NCI-H1092 treated with DMSO at 0.1 percent for 48 hours (cell line): ENCODE measurements at places on chromosomes 3 and 15.
A peak's percentile ranks its signal among the peaks of the same experiment; 100 is the strongest.

DNA sequence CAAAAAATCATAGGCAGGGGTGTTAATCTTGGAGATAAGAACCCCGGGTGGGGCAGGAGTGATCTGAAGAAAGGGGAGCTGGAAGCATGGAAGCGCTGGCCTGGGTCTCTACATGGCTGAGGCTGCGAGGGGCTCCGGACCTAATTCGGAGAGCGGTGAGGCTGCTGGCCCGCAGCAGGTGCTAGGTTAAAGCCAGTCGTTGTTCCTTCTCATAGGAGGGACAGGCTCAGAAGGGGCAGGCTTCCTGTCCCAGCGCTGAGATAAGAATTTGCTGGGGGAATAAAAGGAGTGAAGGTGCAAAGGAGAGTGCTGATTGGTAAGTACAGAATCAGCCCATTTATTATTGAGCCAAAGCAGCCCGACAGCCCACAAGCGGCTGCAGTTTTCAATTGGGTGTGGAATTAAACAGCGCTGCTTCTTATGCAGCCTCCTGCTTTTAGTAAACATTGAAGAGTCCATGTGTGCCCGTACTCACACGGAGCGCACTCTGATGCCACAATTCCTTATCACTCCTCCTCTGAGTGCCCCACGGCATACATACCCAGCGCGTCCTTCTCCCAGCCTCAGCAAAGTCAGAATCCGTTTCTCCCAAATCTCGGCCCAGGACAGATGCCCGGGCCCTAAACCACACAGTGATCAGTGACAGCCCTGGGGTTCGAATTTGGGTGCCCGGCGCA lies 17.1 kb downstream of the CHST13 start:
- no peak for DNase-seq

DNA sequence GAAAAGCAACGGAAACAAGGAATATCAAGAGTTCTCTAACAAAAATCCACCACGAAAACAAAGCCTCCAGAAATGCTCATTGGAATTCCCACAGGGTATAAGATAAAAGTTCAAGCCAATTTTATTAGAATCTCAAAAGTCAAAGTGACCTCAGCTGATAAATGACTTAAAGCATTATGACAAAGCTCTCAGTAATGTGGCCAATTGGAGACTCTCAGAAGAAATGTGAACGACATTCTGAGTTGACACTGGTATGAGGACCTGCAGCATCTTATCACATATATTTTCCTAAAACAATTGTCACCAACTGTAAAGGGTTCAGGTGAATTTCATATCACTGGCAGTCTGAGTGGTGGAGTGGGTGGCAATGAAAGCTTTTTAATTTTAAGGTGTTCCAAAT lies 199.1 kb downstream of the FOXP1 start:
- no peak for DNase-seq

- no peak for DNase-seq
Measured at GRCh38 chr15:85772668-85773067, 22.1 kb downstream of the KLHL25 start.

GRCh38 chr15:50888054-50888453 lies 20.4 kb upstream of the AP4E1 start:
- DNase-seq = no peak

DNA sequence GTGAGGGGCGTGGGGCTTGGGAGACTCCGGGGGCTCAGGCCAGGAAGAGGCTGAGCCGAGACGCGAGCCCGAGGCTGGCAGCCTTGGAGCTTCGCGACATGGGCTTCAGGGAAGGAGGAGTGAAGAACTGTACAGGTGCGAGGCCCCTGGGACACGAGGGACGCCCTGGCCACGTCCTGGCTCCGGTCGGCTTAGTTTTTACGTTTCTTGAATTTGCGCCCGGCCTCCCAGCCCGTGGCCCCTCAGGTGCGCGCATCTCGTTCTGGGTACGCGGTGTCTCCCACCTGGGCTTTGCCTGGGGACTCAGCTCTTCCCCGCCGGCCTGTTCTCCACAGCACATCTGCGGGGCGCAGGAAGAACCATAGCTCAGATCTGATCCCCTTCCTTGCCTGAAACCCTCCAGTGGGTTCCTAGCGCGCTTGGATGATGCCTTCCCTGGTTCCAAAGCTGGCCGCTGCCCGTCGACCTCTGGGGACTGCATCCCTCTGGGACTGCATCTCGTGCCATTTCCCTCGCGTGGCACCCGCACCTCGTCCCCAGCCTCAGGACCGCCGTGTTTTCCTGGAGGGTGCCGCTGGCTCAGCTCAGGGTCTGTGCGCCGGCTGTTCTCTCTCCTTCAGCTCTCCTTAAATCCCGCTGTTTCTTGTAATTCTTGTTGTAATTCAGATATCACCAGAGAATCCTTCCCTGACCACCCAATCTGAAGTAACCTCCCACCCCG lies 614 bp downstream of the CHCHD6 start:
- DNase-seq = peak; percentile 22

- DNase-seq = no peak
Measured at GRCh38 chr15:23912191-23912590, 225.1 kb upstream of the NDN start.

DNA sequence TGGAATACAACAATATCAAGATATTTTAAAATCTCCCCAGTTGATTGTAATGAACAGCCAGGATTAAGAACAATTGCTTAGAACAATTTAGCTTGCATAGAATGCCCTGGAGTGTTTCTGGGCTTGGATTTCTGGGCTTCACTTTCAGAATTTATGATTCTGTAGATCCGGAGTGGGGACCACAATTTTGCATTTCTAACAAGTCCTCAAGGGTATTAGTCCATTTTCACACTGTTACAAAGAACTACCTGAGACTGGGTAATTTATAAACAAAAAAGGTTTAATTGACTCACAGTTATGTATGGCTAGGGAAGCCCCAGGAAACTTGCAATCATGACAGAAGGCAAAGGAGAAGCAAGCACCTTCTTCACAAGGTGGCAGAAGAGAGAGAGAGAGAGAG lies 54.3 kb upstream of the MYRIP start:
- no peak for DNase-seq

- DNase-seq = no peak
Measured at GRCh38 chr15:62880278-62880677, 162.3 kb upstream of the TPM1 start.

- peak; percentile 73 for DNase-seq
Measured at GRCh38 chr3:4978204-4978965, 852 bp upstream of the BHLHE40 start.

- DNase-seq = no peak
Measured at GRCh38 chr3:142915636-142916035, 26.8 kb upstream of the PCOLCE2 start.

- no peak for DNase-seq
Measured at GRCh38 chr3:155386919-155387318, 93.4 kb upstream of the STRIT1 start.

DNA sequence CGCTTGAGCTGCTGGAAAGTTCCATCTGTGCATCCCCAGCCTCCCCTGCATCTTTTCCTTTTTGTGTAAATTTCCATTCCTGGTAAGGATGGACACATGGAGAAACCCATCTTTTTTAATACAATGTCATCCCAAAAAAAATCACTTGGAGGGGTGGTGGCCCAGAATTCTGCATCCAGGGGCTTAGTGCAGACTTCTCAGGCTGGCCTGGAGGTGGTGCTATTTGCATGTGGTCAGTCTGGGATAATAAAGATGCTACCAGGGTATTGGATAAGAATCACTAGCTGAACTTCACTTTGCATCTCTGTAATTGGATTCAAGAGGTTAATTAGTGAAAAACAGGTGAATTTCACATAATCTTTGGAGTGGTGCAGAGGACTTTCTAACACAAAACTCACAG lies 1.8 kb upstream of the ZSCAN2 start:
- DNase-seq = peak; percentile 35

DNA sequence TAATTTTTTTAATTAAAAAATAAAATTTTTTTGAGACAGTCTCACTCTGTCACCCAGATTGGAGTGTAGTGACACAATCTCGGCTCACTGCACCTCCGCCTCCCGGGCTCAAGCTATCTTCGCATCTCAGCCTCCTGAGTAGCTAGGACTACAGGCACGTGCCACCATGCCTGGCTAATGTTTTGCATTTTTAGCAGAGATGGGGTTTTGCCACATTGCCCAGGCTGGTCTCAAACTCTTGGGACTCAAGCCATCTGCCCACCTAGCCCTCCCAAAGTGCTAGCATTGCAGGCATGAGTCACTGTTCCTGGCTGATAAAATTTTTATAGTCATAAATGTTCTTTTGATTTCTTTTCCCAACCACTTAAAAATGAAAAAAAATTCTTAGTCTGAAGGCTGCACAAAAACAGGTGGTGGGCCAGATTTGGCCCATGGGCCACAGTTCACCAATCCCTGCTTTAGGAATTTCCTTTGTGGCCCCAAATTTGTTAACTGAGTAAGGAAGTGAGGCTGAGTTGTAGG lies 9.2 kb downstream of the UBA5 start:
- no peak for DNase-seq

DNA sequence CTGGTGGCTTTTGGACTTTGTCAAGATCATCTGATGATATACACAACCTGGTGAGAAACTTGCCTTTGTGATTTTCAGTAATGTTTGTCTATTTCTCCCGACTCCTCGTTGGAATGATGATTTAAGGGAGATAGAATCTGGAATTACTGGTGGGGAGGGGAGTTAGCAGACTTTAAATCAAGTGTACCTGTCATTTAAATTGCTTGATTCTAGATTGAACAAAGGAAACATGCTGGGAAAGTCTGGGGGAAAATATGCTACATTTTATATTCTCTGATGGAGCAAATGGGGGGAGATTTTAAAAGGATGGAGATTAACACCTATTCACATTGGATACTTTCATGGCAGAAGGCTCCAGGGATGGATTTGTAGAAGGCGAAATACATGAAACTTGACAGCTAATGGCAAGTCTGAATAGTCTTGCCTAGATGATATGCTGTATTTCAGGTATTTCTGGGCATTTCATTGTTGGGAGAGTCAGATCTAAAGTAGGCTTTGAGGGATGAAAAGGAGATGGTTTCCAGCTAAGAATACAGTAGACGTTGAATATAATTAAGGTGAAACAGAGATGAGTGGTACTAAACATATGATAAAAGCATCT lies 189.1 kb upstream of the PDZRN3 start:
- DNase-seq = no peak

GRCh38 chr3:11305509-11305908 lies 33.3 kb downstream of the ATG7 start:
- no peak for DNase-seq

DNA sequence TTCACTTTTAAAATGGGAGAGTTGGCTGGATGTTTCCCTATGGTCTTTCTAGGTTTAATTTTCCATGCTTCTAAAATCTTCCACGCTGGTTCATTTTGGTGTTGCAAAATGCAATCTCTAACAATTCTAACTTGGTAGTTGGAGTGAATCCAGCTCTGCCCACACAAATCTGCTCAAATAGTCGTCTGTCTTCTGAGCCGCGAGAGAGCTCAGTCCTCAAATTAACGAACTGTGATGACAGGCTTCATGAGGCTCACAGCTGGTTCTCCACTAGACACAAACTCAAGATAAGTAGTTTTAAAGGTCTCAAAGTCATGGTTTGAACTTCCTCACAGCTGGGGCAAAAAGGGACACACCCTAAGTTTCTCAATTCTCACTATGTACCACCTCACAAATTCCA lies 178.6 kb upstream of the LYSMD4 start:
- DNase-seq = no peak

- no peak for DNase-seq
Measured at GRCh38 chr15:78265137-78265460, 737 bp downstream of the DNAJA4 start.

DNA sequence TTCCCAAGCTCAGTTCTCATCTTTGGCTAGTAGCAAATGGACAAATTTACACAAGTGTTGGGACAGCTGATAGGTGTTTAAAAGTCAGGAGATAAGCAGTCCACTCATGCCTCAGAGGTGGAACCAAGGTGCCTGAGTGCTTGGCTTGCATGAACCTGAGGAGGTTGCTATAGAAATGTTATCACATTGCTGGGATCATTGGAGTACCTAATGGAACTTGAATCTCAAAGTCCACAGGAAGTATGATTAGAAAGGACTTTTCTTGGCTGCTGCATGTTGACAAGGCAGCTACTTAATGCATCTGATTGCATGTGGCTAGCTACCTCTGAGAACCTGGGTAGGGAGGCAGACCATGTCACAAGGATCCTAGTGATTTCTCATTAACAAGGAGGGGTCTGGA lies 39.5 kb upstream of the C3orf80 start:
- DNase-seq = no peak

- DNase-seq = no peak
Measured at GRCh38 chr3:185896636-185897035, 41.2 kb downstream of the TRA2B start.

- no peak for DNase-seq
Measured at GRCh38 chr3:50873376-50874157, 198.8 kb downstream of the DOCK3 start.
